Fibroblast of skin of scalp (primary cell): ENCODE measurements at places on chromosomes 1 and 21.
A peak's percentile ranks its signal among the peaks of the same experiment; 100 is the strongest.

- no peak for DNase-seq
Measured at GRCh38 chr1:40479156-40479555, 2.1 kb downstream of the ZFP69 start.

DNA sequence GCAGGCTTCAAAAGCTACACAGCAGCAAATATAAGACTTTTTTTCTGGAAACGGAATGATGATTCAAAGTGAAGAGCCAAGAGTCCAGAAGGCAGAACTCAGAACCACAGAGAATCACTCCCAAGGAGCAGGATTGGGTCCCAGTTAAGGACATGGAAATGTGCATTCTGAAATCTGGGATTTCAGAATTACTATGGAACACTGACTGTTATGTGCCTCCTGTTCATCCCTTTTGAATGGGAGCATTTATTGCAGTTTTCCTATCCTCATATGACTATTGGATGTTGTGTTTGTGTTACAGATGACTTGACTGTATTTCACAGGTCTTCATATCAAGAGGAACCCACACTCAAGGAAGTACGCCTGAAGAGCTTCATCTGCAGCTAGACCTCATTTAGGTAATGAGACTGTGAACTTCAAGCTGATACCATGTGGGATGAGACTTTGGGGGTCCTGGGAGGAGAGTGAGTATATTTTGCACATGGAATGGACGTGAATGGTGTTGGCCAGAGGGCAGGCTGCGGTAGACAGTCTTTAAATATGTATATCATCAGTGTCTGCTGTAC lies 17.1 kb upstream of the CAP1 start:
- no peak for DNase-seq

GRCh38 chr1:199113265-199113869 lies 474.5 kb downstream of the PTPRC start:
- peak; percentile 66 for DNase-seq

DNA sequence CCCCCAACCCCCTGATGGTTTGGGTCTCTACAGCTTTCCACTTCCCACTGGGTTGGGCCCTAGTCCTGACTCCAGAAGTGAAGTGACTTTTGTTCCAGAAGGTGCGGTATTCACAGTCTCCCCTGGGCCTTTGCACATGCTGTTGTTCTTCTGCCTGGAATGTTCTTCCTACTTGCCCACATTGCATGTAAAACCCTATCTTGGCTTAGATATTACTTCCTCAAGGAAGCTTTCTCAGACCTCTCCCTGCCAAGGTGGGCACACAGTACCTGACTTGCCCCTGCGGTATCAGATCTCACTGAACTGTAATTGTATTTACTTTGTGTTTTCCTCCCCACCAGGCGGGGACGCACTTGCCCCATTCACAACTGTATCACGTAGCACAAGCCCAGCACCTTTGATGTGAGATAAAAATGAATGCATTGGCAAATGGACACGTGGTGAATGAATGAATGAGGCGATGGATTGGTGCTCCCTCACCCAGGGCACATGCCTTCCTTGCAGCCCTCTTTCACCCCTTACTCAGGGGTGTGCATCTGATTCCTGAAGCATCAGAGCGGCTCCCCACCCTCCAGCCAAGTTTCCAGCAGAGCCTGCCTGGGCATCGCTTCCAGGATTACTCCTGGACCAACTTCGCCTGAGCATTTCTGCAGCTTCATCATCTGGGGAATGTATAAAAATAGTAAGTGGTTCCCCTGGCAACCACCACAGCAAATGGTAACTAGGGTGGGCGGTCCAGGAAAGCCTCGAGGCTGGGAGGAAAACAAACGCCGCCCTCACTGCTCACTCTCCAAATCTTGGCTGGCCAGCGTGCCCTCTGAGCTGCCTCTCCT lies 19.8 kb downstream of the NENF start:
- peak; percentile 70 for DNase-seq

DNA sequence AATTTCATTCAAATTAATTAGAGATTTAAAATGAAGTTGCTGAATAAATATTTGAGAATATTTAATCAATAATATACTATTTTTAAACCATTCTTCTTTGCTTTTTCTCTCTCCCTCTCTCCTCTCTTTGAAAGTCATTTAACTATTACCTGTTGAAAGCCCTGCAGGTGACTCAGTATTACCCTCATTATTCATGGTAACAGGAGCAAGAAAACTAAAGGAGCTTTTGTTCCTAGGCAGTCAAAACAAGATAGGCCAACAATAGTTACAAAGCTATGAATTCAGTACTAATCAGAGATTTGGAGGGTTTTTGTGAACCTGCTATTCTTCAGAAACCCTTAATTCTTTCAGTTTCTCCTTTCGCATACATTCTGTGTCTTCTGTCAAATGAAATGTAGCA lies 721.3 kb upstream of the NCAM2 start:
- no peak for DNase-seq

DNA sequence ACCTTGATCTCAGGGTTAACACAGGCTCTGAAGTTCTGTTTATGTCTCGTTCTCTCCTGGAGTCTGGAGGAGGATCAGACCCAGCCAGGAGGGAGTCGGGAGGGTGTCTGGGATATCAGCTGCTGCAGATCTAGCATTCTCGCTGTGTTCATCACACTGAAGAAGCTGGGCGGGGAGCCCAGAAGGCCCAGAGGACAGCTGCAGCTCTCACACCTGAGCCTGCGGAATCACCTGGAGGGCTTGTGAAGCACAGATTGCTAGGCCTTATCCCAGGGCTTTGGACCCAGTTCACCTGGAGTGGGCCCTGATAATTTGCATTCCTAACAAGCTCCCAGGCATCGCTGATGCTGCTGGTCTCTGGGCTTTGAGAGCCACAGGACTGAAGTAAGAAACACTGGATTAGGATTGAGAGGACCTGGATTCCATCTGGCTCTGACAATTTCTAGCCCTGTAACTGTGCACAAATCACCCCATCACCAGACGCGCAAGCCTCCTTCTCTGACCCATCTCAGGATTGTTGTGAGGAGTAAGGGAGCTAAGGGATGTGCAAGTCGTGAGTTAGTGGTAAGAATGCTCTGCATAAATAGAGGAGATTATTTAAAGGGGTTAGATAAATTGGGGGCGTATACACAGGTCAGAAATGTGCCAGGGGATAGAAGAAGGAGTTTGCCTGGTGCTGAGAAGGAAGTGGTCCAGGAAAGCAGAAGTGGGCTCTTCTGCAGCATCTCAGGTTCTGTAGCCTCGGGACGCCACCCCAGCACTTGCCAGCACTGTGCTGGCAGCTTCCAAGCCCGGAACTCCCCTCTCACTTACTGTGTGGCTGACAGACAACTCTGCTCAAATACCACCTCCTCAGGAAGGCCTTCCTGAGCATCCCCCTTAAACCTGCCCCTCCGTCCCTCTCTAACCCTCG lies 19.1 kb downstream of the ABCA4 start:
- no peak for DNase-seq

GRCh38 chr21:25080661-25081060 lies 526.6 kb downstream of the MRPL39 start:
- DNase-seq, result peak; percentile 90

GRCh38 chr1:42533101-42533863 lies 70.2 kb downstream of the CCDC30 start:
- DNase-seq, result no peak

DNA sequence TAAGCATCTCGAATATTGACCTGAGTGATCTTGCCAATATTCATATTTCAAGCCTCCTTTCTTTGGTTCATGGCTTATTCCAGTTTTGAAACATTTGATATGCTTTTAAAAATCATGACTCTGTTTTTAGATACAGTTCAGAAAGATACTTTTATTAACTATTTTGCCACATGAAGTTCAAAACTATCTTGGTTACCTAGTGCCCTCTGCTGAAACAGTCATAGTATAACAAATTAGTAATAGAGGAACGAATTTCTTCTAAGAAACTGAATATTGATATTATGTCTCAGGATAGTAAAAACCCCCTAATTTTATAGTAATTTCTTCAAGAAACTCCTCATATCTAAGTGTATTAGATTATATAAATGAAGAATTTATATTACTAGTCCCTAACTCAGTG lies 52.6 kb upstream of the RC3H1 start:
- DNase-seq, result peak; percentile 42

DNA sequence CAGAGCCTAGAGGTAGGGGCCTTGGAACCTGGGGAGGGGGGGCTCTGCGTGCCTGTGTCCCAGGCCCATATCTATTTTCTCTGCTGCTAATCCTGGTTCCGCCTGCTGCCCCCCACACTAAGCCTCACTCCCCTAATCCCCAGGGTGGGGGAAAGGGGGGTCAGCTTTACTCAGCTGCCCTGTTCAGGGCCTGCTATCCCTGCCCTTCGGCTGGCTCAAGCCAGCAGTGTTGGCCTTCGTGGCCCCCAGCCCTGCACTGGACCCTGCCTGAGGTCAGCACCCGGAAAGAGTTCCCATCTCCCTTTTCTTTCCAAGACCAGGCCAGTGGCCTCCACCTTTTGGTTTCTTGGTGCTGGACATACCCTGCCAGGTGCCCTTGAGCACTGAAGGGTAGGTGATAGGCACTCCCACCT lies 8.4 kb downstream of the ZBTB7B start:
- no peak for DNase-seq

- DNase-seq, result peak; percentile 45
Measured at GRCh38 chr21:15894596-15894995, 164.8 kb downstream of the USP25 start.

GRCh38 chr1:226712742-226713419 lies 26.2 kb downstream of the ITPKB start:
- DNase-seq, result no peak

DNA sequence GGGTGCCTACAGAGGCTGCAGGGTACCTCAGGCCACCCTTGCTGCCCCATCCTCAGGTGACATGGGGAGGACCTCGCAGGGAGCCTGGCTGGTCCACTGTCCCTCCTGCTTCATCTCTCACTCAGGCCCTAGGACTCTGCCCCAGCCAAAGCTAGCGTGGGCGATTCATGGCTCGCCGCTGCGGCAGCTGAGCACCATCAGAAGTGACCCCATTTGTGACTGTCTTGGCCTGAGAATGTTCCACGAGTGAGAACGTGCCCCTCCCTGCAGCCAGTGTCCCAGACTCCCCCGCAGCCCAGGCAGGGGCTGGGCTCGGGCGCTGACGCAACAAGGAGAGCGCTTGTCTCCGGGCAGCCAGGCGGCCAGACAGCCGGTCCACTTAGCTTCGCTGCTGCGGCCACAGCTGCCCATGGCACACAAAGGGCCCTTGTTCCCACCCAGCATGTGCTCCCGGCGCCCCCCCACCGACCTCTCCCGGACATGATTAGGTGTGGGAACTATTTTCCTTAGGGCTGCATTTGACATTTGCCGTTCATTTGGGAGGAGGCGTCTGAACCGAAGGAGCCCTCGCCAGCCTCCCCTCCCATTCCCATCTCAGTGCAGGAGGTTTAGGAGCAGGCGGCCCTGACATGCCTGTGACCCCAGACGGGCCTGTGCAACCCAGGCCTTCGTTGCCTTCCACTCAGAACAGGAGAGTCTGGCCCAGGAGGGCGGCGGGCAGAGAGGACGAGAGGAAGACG lies 19.3 kb upstream of the POFUT2 start:
- DNase-seq, result no peak

GRCh38 chr21:45937721-45938452 lies 43.7 kb upstream of the COL6A1 start:
- DNase-seq, result no peak

DNA sequence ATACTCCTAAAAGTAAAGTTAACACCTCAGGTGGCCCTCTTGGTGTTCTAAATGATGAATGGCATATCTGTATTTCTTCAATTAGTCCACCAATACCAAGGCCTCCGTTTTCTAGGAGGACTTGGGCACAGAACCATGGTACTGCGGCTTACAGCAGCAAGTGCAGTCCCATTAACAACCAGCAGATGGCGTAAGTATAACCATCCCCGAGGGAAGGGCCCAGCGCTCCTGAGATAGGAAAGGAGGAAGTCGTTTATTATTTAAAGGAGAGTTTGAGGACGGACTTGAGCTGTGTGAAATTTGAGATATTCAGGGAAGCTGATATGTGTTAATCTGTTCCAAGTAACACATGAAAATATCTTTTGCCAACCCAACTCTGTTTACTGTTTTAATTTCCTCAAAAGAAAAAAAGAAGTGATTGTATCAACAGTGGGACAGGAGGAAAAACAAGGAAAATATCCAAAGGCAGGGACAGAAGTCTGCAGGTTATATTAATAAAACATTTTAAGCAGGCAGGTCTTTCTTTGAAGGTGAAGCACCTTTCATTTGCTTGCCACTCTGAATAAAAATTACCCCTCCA lies 37.7 kb upstream of the KCNJ15 start:
- peak; percentile 78 for DNase-seq

DNA sequence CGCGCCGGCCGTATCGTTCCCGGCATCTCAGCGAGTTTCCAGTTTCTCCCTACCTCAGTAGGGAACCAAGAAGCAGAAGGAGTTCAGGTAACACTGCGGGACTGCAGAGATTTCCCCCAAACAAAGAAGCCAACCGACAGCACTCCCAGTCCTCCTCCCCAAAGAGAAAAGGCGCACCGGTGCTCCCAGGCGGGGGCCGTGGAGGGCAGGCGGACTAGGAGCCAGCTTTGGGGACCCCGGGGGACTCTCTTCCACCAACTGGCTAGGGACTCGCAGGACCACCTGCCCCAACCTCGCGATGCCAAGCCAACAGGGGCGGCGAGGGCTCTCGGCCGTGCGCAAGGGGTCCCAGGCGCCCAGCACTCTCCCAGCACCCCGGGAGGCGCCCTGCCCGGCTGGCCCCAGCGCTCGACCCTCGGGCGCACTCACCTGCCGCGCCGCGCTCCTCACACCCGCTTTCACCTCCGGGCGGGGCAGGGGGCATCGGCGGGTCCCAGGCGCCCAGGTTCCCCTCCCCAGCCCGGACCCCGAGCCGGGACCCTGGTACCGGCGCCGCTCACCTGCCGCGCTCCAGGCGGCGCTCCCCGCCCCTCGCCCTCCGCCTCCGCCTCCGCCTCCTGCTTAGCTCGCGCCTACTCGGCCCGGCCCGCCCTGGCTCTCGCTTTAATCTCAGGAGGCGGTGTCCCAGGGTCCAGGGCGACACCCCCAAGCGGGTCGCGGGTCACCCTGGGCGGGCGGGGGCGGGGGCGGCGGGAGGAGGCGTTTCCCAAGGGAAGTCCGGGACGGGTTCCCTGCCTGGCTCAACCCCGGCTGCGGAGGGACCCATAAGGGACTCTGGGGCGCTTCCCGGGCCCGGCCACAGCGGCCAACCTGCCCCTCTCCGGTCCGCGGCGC lies at the start of gene TMPRSS2:
TMPRSS2 (minus strand) TSS at position 638 of the 894 bp plus-strand sequence. CDS start 10,025 bp downstream, outside the sequence.
- DNase-seq, result no peak
